ENCODE measurements at places on chromosomes 5 and 9. TPM values are rescaled to one million over a fixed set of nuclear protein-coding genes. Genes with fewer than 3 reads are reported as not detected.

Gene PRDM9
- not detected for total RNA-seq

Gene FGF10
- total RNA-seq, result not detected

Gene PCDHGA12
- total RNA-seq, result 0.10 TPM

Gene TSSK1B
- total RNA-seq, result not detected

Gene CRHBP
- not detected for total RNA-seq

Gene ARHGEF39
- not detected for total RNA-seq

Gene SPINK13
- not detected for total RNA-seq

Gene EPB41L4A
- 1.7 TPM for total RNA-seq

Gene IL7R
- 608 TPM for total RNA-seq

Gene C1QTNF3
- 7.1 TPM for total RNA-seq

Gene CCL27
- not detected for total RNA-seq

Gene ACSL6
- 22.2 TPM for total RNA-seq

Gene KIAA0825
- 1.3 TPM for total RNA-seq

Gene LCN9
- not detected for total RNA-seq

Gene CANX
- total RNA-seq, result 337 TPM

Gene LTC4S
- 2.0 TPM for total RNA-seq

Gene NDOR1
- total RNA-seq, result 42.0 TPM

- no peak for DNase-seq
Measured at GRCh38 chr9:77843871-77844155, 187.8 kb downstream of the GNAQ start.

DNA sequence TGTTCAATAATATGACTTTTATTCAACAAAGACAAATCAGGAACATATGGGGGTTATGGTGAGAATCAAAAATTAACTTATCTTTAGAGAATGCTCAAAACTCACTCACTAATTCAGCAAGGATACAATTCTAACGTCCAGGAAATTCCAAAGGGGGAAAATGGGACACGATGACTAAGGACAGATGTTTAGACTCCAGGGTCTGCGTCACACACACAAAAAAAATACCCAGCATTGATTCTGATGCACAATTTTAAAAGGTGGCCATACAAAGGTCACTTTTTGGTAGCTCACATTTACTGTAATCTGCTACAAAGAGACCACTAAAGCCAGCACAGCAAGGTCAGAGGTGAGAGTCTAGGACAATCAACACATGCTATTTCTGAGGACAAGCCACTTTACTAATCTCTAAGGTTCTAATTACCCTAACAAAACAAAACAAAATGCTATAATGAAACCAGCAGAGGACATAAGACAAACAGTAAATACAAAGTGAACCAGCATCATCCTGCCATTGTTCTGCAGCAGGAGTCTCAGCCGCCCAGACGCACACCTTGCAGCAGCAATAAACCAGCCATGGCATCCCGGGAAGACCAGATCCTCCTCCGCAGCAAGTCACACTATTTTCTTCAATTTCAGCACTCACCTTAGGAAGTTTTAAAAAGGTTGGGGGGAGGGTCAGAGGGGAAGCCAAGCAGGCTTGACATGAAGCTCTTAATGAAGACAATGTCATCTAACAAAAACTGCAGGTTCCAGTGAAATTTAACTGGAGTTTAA lies 57.8 kb downstream of the TTC39B start:
- DNase-seq, result no peak

- no peak for DNase-seq
Measured at GRCh38 chr5:154761046-154761736, 6.0 kb downstream of the LARP1 start.

DNA sequence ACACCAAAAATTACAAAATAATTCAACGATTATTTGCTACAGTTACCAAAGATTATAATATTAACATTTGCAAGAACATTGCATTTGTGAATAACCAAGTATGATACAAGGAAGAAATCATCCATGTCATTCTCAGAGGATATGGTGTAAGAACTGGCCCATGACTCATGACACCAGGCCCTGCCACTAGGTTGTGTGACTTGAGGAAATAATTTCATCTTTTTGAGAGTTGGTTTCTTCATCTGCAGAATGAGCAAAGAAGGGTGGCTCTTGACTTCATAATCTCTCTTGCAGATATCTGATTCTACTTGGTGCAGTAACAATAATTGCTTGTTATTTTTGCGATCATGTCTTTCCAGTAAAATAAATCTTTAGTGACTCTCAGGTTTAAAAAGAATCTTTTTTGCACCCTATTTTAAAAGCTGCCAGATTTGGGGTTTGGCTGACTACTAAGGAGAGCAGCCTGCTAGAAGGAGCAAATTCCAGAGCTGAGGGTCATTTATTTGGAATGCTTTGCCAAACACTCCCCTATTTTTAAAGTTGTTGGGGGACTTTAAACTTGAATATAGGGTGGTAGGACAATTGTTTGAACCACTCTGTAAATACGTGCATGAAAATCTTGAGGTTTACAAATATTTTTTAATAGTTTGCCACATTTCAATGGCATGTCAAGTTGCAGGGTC lies 23.5 kb downstream of the ITGA1 start:
- DNase-seq, result no peak

DNA sequence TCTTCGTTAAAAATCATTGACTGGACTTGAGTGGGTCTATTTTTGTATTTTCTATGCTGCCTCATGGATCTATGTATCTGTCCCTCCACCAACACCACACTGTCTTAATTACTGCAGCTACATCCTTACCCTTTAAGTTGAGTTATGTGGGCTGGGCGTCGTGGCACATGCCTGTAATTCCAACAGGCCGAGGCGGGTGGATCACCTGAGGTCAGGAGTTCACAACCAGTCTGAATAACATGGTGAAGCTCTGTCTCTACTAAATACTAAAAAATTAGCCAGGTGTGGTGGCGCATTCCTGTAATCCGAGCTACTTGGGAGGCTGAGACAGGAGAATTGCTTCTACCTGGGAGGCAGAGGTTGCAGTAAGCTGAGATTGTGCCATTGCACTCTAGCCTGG lies 48.2 kb downstream of the XRCC4 start:
- DNase-seq, result no peak

- DNase-seq, result no peak
Measured at GRCh38 chr5:146626936-146627335, 110.9 kb upstream of the GPR151 start.

DNA sequence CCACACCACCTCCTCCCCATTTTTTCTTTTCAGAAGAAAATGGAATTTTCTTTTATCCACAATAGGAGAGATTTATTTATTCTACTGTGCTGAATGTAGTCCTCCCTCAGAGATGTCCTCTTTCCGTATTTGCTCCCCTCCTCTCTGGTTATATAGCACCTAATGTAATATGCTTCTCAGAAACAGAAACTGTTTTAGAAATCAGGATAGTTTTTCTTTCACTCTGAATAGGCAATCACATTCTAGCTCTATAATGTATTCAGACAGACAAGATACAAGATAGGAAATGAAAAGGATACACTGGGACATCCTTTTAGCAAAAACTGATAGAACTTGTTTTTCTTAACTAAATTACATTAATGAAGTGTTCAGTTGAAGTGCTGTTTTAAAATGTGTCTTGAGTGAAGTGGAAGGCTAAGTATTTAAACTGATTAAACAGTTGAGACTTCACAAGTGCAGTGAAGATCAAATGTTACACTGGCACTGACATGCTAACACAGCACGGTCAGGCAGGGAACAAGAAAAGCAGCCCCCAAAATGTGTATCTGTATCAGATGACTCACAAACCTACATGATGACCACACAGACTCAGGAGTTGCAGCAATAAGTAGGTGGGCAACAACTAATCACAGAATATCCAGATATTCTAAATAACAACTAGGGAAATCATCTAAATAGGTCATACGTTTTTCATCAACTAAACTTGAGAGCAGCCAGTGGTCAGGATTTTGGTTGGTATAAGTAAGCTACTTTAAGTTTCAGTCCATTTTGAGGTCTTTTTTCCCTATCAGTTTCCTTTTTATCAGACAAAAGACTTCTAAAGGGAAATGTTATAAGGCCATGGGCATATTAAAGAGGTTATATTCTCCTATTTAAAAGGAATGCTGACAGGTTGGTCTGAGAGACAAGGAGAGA lies 260.4 kb downstream of the MLLT3 start:
- DNase-seq, result peak; percentile 23

DNA sequence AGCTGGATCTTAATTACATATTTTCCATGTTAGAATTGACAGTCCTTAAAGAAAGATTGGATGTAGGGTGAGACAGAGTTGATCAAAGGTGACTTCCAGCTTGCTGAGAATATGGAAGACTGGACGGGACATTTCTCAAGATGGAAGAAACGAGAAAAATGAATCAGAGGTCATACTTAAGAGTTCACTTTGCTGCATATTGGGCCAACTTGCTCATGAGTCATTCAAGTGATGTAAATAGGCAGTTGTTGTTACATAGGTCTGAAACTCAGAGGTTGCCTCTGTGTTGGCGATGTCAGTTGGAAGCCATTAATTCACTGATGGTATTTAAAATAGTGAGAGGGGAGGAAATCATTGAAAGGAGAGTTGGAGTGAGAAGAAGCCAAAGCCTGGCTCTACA lies 132.8 kb downstream of the CD180 start:
- no peak for DNase-seq

GRCh38 chr5:156922207-156922792 lies 40.7 kb downstream of the TIMD4 start:
- no peak for DNase-seq

GRCh38 chr9:94944626-94945025 lies 218.1 kb downstream of the AOPEP start:
- DNase-seq, result no peak

GRCh38 chr5:176172246-176172645 lies 66.0 kb upstream of the SIMC1 start:
- no peak for DNase-seq

- DNase-seq, result no peak
Measured at GRCh38 chr5:148639081-148639480, 15.2 kb downstream of the HTR4 start.

DNA sequence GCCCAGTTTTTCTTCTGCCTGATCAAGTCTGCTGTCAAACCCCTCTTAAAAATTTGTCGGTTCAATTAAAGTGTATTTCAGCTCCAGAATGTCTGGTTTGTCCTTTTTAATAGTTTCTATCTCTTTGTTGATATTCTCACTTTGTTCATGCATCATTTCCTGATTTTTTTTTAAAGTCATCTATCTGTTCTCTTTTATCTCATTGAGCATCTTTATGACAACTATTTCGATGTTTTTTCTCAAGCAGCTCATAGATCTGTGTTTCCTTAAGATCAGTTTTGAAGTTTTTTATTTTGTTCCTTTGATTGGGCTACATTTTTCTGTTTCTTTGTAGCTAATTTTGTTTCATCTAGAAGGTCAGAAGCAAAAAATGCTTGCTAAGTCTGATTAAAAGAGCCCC lies 53.7 kb downstream of the FGD3 start:
- peak; percentile 46 for DNase-seq

DNA sequence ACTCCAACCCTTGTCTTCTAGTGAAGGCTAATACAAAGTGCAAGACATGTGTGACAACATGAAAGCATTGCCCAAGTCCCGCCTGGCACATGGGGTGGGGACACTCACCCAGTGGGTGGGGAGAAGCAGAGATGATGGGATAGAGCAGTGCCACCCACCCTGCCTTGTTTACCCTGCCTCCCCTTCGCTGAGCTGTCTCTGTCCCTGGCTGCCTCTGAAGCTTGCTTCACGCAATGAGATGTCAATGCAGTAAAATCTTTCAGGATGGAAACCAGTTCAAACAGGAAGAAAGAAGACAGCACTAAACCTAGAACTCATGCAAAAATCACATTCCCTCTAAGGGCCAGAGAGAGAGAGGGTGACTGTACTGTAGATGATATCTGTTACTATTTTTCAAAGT lies 148.0 kb downstream of the INSYN2B start:
- DNase-seq, result no peak

- no peak for DNase-seq
Measured at GRCh38 chr9:129572052-129572425, 48.9 kb downstream of the C9orf50 start.

- DNase-seq, result no peak
Measured at GRCh38 chr5:169636477-169637084, 494 bp upstream of the DOCK2 start.

- no peak for DNase-seq
Measured at GRCh38 chr5:91132550-91132949, 250.6 kb downstream of the ARRDC3 start.

- DNase-seq, result no peak
Measured at GRCh38 chr5:39143151-39143860, 69.1 kb upstream of the RICTOR start.

DNA sequence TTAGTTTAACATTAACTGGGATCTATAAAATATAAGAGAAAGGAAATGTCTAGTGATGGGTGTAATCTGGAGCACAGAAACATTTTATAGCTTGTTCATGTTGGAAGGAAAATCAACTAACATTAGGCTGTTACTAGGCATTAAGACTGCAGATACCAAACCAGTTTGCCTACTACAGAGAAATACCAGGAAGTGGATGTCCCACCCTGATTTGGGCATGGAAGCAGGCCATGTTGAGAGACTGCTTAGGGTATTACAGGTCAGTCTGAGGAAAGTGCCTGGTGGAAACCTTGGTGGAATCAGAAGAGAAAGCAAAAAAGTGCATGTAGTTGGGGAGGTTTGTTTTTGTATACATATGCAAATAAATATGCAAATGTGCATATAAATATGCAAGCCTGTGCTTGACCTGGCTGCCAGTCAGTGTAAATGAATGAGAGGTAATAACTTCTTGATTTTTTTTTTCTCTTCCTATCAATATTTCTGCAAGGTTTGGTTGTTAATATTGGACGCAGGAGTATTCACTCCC lies 9.6 kb upstream of the CCDC112 start:
- DNase-seq, result no peak

- DNase-seq, result peak; percentile 53
Measured at GRCh38 chr5:56050551-56051255, 55.9 kb upstream of the IL6ST start.

DNA sequence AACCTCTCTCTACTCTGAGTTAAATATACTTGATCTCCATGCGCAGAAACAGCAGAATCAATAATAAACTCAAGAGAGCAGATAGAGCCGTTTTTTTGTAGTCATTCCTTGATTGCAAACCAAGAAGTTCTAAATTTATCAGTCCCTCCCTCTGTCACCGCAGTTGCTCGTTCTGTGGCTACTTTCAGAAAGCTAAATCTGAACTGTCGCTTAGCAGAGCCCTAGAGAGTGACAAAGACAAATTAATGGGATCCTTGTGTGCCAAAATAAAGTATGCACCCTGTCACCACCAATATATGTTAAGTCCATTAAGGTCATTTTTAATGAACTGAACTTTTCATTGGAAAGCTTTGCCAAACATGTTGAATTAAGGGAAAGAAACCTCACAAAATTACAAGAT lies 218.3 kb downstream of the ADAMTSL1 start:
- DNase-seq, result no peak

DNA sequence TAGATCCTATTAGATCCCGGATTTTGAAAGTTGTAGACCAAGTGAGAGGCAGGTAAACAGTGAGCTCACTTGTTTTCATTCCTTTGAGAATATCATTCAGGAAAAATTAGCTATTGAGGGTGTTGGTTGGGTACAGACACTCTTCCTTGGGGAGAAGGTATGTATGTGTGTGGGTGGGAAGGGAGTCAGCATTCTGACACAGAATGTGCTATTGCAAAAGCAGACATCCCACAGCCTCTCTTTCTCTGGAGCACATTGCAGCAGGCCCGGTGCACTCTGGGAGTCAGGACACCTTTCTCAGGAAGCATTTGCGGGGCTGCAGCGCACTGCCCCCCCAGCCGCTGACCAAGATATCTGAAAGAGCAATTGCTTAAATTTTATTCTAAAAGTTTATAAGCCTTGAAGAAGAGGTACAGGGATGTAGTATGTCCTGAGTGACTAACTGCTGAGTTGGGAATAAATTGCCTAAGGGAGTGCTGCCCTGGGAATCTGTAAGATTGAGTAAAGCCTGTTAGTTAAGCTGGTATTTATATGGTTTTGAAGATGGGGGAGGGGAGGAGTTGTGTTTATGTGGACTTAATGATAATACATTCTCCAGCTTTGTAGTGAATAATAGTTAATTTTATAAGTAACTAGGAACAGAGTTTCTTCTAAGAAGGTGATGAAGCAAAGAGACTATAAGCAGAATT lies 5.2 kb downstream of the TNFAIP8 start:
- DNase-seq, result no peak

Data from naive thymus-derived CD4-positive, alpha-beta T cell (primary cell).